ENCODE measurements at places on chromosomes 7 and 10. TPM values are rescaled to one million over a fixed set of nuclear protein-coding genes. Genes with fewer than 3 reads are reported as not detected.

DNA sequence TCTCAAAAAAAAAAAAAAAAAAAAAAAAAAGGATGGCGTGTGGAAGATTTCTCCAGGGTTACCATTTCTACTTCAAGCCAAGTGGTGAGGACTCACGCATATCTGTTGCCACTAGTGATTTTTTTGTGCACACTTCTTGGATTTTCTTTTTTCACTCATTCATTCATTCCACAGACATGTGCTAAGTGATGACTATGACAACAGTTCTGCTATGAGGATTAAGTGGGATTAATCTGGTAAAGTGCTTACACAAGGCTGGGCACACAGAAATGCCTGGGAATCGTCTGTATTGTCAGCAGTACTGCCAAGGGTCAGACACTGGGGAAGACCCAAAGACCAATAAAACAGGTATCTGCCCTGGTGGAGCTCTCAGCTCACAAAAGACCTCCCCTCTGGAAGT, 6.3 kb upstream of the OPN1SW start:
- no peak overlapping the region for H3K27ac ChIP-seq
- no peaks in the 10 kb centered on the region for H3K36me3 ChIP-seq
- H3K27me3 ChIP-seq, result peaks cover 3% of the 10 kb centered on the region

- H3K36me3 ChIP-seq, result no peaks in the 10 kb centered on the region
- no peak overlapping the region for H3K4me3 ChIP-seq
- no peaks in the 10 kb centered on the region for H3K27me3 ChIP-seq
- H3K27ac ChIP-seq, result no peak overlapping the region
These were observed 81.9 kb upstream of the AUTS2 start for GRCh38 chr7:69516238-69516820.

GRCh38 chr7:47953822-47954221, 5.6 kb upstream of the PKD1L1 start:
- no peak overlapping the region for H3K4me3 ChIP-seq
- no peak for DNase-seq
- peaks cover 8% of the 10 kb centered on the region for H3K4me1 ChIP-seq
- peak overlapping the region; percentile 60 for H3K27ac ChIP-seq
- peaks cover 14% of the 10 kb centered on the region for H3K36me3 ChIP-seq
- H3K27me3 ChIP-seq, result no peaks in the 10 kb centered on the region

GRCh38 chr7:149422162-149422913, 38.5 kb downstream of the ZNF777 start:
- no peaks in the 10 kb centered on the region for H3K36me3 ChIP-seq
- DNase-seq, result peak; percentile 99
- H3K27ac ChIP-seq, result no peak overlapping the region
- no peaks in the 10 kb centered on the region for H3K27me3 ChIP-seq
- H3K4me1 ChIP-seq, result no peaks in the 10 kb centered on the region
- H3K4me3 ChIP-seq, result peak overlapping the region; percentile 70

- no peak for DNase-seq
- H3K27ac ChIP-seq, result no peak overlapping the region
- no peak overlapping the region for H3K4me3 ChIP-seq
- H3K27me3 ChIP-seq, result no peaks in the 10 kb centered on the region
These were observed 67.5 kb upstream of the TES start for GRCh38 chr7:116142850-116143249.

DNA sequence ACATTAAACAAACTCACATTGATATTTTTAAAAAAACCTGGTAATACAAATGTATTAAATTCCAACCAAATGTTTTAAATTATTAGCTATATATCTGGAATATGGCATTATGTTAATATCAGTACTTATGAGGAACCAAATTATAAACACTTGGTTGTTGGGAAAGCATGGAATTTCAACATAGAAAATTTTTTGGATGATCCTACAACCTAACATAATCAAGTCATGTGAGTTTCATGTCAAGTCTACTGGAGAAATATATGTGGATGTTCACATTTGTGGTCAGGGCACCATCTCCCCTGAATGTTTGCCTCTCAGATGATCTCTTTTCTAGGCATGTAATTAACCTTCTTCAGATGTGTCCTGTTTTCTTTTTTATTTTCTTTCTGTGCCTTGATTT, 5.2 kb upstream of the POT1 start:
- DNase-seq, result no peak
- no peak overlapping the region for H3K27ac ChIP-seq
- no peak overlapping the region for H3K4me3 ChIP-seq
- H3K4me1 ChIP-seq, result no peaks in the 10 kb centered on the region
- no peaks in the 10 kb centered on the region for H3K27me3 ChIP-seq

PDE6C gene
- not detected for total RNA-seq

CH25H gene
- total RNA-seq, result 13.0 TPM

PLCE1 gene
- total RNA-seq, result 6.2 TPM

NKX1-2 gene
- total RNA-seq, result not detected

Measured in osteoblast (primary cell).